ENCODE measurements at places on chromosomes 2 and 18.

DNA sequence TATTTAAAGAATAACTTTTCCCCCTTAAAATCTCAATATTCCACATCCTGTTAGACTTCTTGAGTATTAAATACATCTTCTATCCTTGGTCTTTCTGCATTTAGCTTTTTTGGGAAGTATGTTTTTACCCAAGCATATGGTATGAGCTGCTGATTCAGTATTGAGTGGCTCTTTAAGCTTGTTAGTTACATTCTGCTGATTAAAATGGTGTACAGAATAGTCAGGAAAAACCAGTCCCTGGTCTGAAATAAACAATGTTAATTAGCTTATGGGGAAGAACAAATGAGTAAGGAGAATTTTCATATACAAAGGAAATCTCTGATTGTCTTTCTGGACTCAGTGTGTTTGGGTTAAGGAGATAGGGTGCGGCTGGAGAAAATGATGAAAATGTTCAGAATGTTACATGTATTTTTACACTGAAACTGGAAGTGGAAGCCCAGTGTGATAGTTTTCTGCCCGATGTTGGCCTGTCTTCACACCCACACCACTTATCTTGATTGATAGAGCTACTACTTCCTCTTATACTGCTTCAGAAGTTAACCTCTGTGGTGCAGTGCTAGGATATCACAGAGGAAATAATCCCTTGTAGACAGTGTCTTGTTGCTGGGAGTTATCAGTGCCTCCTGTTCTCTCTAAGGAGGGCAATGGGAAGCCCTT lies 84.0 kb downstream of the MSH2 start:
- DNase-seq = no peak

DNA sequence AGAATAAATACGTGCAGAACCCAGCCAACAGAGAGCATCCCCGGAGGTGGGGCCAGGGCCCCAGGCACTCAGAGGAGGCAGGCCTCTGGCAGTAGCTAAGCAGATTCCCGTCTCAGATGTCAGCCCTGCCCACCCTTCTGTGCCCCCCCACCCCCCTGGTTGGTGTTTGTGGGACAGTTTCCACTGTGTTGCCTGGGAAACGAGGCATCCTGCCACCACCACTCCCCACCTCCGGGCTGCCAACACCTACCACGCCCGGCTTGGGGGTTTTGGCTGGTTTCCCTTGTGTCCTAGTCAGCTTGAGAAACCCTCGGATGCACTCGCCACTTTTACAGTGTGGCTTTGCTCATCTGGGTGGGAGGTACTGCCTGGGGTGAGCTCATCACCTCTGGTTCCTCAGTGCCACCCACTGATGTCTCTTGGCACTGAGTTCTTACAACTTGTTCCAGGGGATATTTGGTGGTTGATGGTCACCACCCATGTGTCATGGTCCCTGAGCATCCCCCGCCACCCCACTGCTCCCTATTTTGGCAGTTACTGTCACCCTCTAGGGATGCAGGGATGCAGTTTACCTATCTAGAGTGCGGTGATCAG lies 72.4 kb upstream of the YWHAQ start:
- DNase-seq = no peak

DNA sequence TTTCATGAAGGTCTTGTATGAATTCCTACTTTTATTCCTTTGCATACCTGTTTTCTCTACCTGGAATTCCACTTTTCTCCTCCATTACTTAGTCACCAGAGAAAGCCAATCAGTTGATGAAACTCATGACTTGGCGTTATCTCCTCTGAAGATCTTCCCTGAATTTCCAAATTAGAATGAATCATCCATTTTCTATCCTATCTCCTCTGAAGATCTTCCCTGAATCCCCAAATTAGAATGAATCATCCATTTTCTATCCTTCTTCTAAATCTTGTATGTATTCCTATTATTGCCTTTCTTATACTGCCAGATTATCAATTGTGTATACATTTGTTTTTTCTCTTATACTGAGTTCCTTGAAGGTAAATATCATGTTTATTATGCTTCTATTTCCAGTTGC lies 440.4 kb downstream of the CCDC85A start:
- no peak for DNase-seq

DNA sequence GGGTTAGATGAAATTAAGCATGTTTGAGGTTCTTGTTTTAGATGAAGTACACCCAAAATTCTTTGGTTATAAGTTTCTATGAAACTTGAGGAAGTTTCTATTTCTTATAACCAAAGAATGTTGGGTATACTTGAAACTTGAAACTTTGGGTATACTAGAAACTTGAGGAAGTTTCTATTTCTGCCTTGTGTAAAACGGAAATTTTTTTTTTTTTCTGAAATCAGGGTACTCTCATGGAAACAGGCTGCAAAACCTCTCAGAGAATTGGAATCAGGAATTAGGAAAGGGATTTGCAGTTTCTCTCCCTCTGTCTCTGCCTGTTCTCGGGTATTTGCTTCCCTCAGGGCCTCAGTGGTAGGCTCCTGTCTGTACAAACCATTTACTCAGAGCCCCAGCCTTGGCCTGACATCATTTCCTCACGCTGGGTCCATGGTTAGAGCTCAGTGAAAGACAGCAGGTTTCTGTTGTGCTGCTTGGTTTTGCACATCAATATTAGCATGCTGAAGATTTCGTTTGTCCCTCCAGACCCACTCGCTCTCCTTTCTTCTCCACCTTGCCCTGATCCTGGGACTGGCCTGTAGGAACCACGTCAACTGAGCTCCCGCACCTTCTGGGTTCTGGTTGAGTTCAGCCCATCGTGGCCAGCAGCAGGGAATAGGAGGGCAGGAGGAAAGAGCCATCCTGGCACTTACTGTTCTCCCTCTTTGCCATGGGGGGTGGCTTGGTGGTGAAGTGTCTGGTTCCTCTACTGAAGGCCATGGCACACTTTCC lies 106.4 kb downstream of the POLR1A start:
- DNase-seq = no peak

DNA sequence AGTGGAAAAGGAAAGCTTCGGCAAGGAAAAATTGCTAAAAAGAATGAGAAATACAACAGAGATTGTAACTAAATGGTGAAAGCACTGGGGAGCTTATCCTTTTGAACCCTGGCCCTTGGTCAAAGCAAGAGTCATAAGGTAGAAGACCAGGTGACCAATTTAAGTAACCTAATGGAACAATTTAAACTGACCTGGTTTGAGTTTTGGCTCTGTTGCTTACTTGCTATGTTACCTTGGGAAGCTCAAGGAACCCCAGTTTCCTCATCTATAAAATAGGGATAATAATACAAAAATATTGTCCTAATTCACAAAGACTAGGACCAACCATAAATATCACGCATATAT lies 48.6 kb downstream of the NHEJ1 start:
- DNase-seq = no peak

DNA sequence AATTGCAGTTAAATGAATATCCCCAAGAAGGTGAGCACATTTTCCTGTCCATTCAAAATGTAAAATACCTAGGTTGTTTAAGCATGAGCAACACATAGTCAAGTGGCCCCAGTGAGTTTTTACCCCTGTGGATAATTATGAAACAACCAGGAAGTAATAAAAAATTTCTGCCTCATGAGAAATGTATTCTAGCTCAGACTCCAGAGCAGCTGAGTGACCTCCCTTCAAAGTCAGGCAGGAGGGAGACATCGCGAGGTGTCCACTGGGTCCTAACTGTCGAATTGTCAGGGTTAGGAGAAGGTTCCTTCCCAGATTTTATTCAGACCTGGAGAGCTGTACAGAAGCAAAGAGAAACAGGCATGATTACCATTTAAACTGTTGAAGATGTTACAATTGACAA lies 416.6 kb upstream of the SMIM21 start:
- DNase-seq = no peak

DNA sequence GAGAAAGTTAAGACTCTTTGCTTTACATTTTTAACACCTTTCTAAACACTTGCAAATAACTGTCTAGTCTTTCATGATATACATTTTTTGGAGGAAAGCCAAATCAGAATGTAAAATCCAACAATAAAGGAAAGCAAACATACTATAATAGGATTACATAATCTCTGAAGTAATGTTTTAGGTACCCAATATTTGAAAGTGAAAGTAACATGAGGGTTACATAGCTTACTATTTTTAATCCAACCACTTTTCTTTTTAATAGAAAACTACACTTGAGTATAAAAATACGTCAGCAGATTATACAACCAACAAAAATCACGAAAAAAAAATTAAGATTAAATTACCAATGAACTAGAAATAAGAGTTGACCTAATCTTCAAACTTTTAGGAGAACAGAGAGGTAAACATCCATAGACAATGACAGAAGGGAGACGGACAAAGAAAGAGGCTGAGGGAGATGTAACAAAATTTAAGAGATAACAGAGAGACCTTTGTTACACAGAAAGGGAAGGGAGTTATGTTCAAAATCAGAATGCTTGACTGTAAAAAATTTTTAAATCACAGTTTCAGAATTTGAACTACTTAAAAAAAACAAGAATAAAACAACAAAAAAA lies 150.0 kb downstream of the IKZF2 start:
- no peak for DNase-seq

DNA sequence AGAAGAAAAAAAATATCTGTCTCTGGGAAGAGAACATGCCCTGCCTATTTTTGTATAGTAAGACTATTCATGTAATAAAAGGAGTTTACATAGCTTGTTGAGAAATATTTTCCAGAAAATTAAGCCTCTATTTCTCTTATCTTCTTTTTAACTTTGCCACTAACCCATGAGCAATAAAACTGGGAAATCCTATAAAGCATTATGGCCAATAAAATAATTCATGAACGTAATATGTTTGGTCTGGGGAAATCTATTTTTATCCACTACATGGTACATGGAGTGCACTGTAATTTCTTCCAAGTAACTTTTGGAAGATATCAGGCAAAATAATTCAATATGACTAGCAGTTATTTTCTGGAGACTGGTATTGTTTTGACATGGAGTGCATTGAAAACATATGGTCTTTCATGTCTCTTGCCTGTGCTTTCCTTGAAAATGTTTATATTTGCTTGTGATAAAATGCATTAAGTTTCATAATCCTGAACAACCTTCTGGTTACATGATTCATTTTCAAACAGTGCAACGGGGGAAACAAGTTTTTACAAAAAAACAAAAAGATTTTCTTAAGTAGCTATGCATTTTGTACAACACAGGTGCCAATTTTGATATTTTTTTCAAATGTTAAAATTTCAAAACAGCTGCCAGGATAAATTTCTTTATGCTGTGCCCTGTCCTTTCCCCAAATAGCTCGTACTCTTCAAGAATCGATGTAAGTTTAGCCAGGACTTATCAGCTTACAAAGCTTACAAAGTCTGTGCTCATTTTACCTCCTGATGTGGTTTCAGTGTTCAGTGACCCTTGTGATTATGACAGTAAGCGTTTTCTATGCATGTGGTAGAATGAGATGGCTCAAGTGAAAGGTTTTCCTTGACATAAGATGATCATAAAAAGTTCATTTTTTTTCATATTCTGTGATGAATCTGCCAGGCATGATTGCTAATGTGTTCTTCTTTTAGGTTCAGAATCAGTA lies 194.5 kb downstream of the UBE2E3 start:
- no peak for DNase-seq

GRCh38 chr2:95276244-95276887 lies 2.1 kb downstream of the PROM2 start:
- no peak for DNase-seq

All from right renal pelvis (tissue), 4 donors.